KG1 (cell line): ENCODE measurements at places on chromosomes 3 and 15.

- DNase-seq = no peak
Measured at GRCh38 chr15:68651916-68652525, 73.2 kb downstream of the CORO2B start.

GRCh38 chr3:6935970-6936369 is 75.1 kb downstream of the GRM7 start:
- no peak for DNase-seq

- DNase-seq = no peak
Measured at GRCh38 chr3:24344784-24345439, 149.7 kb downstream of the THRB start.

DNA sequence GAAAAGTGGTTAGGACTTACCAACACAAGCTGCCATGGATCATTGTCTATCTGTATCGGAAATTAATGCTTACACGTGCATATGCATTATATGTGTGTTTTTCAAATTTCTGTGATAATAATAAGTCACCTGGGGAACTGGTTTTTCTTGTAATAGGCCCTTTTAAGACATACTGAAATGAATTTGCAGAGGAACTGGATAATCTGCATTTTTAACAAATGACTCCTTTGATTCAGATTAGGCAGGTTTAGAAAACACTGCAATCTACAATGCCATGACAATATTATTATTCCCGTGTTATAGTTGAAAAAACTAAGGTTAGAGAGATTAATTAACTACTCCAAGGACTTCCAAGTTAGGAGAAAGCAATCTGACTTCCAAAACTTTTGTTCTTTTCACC is 23.4 kb downstream of the STRIT1 start:
- no peak for DNase-seq

GRCh38 chr15:59301527-59301926 is 71.1 kb downstream of the MYO1E start:
- DNase-seq = no peak

DNA sequence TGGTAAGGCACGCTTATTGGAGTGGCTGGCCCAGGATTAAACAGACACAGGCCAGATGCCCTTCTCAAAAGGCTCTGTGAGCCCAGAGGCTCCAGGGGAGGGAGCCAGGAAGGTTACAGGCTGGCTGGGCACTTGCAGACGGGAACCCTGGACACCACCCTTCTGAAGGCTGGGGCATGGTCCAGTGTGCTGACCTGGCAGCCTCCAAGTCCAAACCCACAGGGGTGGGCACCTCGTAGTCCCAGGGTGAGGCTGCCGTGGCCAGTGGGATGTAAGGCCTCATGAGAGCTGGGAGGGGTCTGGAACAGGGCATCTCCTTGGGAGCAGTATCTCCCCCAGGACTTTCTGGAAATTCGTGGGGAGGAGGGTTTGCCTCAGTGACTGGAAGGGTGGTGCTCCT is 19.6 kb downstream of the EFCC1 start:
- DNase-seq = no peak

GRCh38 chr3:14554715-14555114 is 14.6 kb upstream of the GRIP2 start:
- no peak for DNase-seq

- no peak for DNase-seq
Measured at GRCh38 chr15:58069008-58069407, 3.5 kb upstream of the ALDH1A2 start.

- DNase-seq = no peak
Measured at GRCh38 chr3:160108362-160108761, 116.9 kb upstream of the C3orf80 start.

GRCh38 chr3:13484851-13485590 is 4.9 kb downstream of the HDAC11 start:
- no peak for DNase-seq
